ENCODE measurements at places on chromosomes 7 and 10.

DNA sequence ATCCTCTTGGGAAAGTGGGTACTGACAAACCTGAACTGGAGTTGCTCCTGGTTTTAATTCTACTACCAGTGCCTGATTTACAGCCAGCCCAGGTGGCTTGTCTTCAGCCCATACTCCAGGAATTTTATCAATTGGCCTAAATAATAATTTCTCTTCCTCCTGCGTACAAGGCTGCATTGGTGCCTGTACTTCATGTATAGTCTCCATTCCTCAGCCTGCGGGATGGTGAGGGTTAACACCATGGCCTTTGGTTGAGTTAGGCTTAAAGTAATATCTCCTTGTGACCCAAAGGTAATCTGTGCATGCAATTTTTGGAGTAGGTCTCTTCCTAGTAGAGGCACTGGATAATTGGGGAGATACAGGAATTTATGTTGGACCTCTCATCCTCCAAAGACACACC is 5.5 kb upstream of the ZNF117 start:
- DNase-seq, result no peak

DNA sequence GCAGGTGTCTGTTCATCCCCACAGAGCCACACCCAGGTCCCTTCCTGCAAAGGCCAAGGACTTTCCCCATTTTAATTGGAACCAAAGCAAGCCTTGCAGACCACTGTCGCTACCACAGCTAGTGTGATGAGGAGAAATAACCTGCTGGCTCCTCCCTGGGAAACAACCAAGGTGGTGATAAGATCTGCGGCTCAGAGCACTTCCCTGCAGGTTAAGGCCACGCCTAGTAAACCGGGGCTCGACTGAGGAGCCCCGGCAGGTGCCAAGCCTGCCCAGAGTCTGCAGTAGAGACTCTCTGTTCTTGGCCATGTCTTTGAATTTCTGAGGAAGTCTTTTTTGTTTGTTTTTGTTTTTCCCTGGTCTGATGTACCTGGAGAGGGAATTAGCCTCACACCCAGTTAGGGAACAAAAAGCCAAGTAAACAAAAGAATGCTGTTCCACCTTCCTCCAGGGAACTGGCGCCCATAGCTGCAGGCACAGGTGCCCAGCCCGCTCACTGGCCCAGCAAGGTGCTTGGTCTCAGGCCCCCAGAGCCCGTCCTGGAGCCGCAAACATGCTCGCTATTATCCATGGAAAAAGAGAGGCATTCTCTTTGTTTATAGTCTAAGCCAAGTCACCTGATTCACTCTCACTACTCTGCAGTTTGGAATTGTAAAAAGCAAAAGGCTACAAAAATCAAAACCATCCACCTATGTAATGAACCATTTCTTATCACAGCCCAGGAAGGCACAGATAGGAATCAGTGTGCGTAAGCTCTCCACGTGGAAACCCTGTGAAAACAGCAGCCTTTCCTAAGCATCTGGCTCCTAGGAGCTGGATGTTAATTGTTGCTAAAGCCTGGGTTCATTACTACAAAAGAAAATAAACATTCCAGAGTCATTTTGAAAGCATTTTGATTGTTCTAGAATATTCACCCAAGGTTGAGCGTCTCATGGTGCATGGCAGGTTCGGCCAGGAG is 2.7 kb downstream of the GPR146 start:
- DNase-seq, result no peak

DNA sequence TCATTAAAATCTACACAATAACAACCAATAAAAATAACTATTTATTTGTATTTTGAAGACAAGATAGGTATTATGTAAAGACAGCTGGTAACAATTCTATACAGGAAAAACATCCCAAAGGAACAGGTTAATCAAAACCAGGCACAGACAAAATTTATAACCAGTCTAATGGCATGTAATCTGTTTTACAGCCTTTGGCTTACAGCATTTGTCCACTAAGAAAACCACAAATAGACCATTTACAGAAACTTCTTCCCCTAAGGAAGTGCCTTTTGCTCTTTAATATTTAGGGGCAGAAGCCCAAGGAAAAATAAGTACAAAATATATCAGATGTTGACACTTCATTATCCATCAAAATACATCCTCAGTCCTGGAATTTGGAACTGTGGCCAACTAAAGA is 65.0 kb downstream of the SVIL start:
- DNase-seq, result no peak

- peak; percentile 42 for DNase-seq
Observed at GRCh38 chr10:16597656-16598055, 76.0 kb upstream of the C1QL3 start.

DNA sequence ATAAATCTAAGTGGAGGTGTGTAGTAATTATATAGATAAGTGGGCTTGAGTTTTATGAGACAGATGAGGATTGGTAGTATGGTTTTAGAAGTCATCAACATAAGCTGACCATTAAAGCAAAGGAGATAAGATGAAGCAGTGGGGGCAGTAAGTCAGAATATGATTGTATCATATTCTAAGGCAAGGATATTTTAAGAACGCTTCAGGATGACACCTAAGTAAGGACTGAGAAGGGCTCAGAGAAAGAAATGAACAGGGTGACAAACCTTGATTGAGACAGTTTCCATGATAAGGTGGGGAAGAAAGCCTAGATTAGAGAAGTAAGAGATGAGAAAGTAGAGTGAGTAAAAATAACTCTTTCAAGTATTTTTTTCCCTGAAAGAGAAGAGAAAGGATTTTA is 567.2 kb downstream of the ATRNL1 start:
- no peak for DNase-seq

- no peak for DNase-seq
Observed at GRCh38 chr10:117662126-117662525, 119.6 kb downstream of the EMX2 start.

DNA sequence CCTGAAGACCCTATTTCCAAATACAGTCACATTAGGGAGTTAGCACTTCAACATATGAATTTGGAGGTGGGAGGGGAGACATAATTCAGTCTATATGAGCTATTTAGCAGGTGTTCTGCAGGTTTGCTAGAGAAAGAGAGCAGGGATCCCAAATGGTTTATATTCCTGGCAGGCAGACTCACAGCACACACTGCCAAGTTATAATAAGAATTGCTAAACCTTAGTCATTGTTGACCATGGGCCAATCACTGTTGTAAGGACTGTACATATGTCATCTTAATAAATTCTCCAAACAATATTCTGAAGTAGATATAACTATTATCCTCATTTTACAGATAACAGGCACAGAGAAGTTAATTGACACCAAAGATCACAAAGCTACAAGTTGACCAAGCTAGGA is 1.5 kb upstream of the CCDC3 start:
- DNase-seq, result no peak

DNA sequence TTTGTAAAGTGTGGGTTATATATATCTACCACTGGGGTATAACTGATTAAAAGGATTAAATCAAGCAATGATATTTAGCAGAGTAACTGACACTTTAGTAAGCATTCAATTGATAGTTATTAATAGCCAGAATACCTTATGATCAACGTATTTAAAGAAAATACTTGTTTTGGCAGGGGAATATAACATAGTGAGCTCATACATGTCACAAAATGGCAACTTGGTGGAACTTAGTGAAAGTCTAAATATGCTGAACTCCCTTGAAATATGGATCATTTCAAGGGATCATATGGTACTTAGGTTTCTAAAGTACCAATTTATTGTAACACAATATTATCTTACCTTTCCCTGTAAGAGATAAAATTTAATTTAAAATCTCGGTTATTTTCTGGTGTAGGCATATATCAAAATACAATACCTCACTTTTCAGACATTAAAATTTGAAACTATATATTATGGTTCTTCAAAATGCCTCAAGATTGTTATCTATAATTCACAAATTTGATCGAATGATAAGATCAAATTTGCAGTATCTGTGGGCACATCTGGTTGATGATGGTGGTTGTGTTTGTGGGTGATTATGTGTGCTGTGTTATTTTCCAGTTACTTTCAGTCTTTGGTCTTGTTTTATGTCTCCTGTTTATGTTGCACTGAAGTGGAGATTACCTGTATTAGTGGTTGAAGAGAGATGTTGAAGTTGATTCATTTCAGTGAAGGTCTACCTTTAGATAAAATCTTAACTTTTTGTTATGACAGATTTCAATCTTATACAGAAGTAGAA is 5.2 kb downstream of the ARL4A start:
- no peak for DNase-seq

DNA sequence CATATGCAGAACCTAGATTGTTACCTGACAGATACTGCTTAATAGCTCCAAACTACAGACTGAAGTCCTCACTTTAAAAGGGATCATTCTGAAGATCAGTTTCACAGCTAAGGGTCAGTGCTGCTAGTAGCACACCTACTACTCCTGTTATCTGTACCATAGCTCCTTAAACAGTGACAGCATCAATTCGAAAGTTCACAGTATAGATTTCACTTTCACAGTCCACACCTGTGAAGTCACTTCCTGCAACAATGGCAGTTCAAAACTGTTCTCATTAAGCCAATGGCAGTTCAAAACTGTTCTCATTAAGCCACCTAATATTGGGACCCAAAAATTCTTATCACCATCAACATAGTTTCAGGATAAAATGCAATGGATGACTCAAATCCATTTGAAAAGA is 10.7 kb upstream of the FHIP2A start:
- no peak for DNase-seq

- peak; percentile 52 for DNase-seq
Observed at GRCh38 chr10:369684-370448, 234.6 kb downstream of the ZMYND11 start.
